Ovary (tissue), 10 donors: ENCODE measurements at places on chromosomes 4 and X. TPM values are rescaled to one million over a fixed set of nuclear protein-coding genes. Genes with fewer than 3 reads are reported as not detected.
A peak's percentile ranks its signal among the peaks of the same experiment; 100 is the strongest.

The CT83 gene
- not detected for polyA plus RNA-seq

The LAS1L gene
- polyA plus RNA-seq: 30.9 TPM

The F8A1 gene
- 33.0 TPM for polyA plus RNA-seq

The PABPC4L gene
- polyA plus RNA-seq: 1.9 TPM

The CT47B1 gene
- not detected for polyA plus RNA-seq

The VEGFC gene
- polyA plus RNA-seq: 19.5 TPM

DNA sequence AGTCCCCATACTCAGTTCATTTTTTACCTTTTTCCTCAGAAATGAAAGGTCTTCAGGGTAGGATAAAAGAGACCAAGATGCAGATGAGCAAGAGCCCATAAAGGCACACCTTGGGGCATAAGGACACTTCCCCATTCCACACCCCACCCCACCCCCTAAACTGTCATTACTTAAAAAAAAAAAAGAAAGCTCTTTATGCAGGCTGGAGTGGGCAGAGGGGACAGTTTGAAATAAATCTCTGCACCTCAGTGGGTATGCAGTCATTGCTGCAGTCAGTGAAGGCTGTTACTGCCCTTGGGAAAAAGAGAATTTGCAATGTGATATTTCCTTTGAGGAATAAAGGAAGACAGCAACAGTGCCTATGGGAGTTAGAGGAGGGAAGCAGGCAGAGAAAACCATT is 137.5 kb downstream of the ANK2 start:
- no peak for DNase-seq
- H3K27ac ChIP-seq: no peak overlapping the region
- no peaks in the 10 kb centered on the region for H3K36me3 ChIP-seq
- H3K4me1 ChIP-seq: peaks cover 2% of the 10 kb centered on the region

- H3K27ac ChIP-seq: no peak overlapping the region
- no peaks in the 10 kb centered on the region for H3K36me3 ChIP-seq
- DNase-seq: no peak
- peaks cover 3% of the 10 kb centered on the region for H3K4me1 ChIP-seq
- H3K4me3 ChIP-seq: no peak overlapping the region
- H3K27me3 ChIP-seq: no peaks in the 10 kb centered on the region
These were observed 2.4 kb downstream of the TMEM131L start for GRCh38 chr4:153468587-153468986.

GRCh38 chrX:13357925-13358324 is 38.1 kb upstream of the ATXN3L start:
- H3K4me1 ChIP-seq: no peaks in the 10 kb centered on the region
- no peaks in the 10 kb centered on the region for H3K36me3 ChIP-seq
- no peak overlapping the region for H3K27ac ChIP-seq
- H3K27me3 ChIP-seq: no peaks in the 10 kb centered on the region
- DNase-seq: no peak

DNA sequence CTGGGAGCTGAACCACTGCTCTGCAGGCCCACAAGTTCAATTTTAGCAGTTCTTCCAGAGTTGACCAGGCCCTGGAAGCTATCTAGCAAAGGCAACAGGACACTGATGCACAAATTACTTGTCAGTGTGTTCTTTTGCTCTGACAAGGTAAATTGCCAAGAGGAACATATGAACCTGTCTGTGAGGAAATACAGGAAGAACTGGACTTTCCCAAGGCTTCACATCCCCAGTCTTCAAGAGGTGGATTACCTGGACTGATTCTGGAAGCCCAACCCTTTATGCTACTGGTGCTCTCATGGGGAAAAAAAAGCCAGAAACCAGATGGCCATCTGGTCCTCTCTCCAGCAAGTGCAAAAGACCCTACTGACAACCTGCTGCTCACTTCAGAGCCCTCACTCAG is 1.9 kb upstream of the TMEM185A start:
- H3K4me1 ChIP-seq: peaks cover 2% of the 10 kb centered on the region
- H3K27me3 ChIP-seq: no peaks in the 10 kb centered on the region
- no peak overlapping the region for H3K27ac ChIP-seq
- H3K36me3 ChIP-seq: no peaks in the 10 kb centered on the region
- H3K4me3 ChIP-seq: no peak overlapping the region

- H3K4me1 ChIP-seq: no peaks in the 10 kb centered on the region
- no peak overlapping the region for H3K27ac ChIP-seq
- DNase-seq: no peak
- H3K27me3 ChIP-seq: no peaks in the 10 kb centered on the region
These were observed 198.9 kb upstream of the LDB2 start for GRCh38 chr4:17097362-17097761.

DNA sequence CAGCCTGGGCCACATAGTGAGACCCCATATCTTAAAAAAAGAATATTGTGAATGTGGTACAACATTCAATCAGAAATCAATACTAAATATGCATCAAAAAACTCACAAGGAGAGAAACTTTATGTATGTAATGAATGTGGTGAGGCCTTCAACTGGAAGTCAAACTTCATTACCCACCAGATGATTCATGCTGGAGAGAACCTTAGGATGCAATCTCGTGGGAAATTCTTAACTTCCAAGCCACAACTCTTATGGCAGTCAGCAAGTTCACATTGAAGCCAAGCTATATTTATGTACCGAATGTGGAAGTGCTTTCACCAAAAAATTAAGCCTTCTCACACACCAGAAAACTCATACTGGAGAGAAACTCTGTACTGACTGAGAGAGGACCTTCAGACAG is 84.5 kb upstream of the UXT start:
- H3K27ac ChIP-seq: no peak overlapping the region
- H3K36me3 ChIP-seq: no peaks in the 10 kb centered on the region

- H3K4me3 ChIP-seq: peak overlapping the region; percentile 90
- no peaks in the 10 kb centered on the region for H3K36me3 ChIP-seq
- no peaks in the 10 kb centered on the region for H3K4me1 ChIP-seq
- H3K27ac ChIP-seq: peak overlapping the region; percentile 92
- no peak for DNase-seq
- H3K27me3 ChIP-seq: no peaks in the 10 kb centered on the region
These were observed 663 bp upstream of the USP53 start for GRCh38 chr4:119211867-119212233.

DNA sequence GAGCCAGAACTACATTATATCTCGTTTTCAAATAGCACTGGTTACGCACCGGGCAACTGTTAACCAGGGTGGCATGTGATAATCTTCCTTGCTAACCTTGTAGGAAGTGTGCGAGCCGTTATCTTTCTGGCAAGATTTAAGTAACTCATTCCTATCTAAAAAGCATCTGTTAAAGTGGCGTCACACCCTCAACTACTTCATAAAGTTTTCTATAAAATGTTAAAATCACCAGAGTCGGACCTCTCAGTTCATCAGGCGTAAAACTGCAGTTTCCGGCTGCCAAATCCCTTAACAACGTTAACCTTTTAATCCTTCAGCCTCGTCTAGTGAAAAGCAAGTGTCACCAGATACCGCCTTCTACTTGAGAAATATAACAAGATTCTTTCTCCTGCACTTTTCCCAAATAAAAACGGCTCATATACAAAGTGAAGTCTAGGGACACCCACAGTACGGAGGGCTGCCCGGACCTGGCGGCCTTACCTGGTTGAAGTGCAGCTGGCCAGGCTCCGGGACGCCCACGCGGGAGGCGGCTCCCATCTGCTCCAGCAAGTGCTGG is 1.2 kb downstream of the SLC39A8 start:
- peak overlapping the region; percentile 55 for H3K27ac ChIP-seq
- peaks cover 7% of the 10 kb centered on the region for H3K4me1 ChIP-seq
- H3K36me3 ChIP-seq: no peaks in the 10 kb centered on the region
- peak overlapping the region; percentile 70 for H3K4me3 ChIP-seq
- DNase-seq: no peak

DNA sequence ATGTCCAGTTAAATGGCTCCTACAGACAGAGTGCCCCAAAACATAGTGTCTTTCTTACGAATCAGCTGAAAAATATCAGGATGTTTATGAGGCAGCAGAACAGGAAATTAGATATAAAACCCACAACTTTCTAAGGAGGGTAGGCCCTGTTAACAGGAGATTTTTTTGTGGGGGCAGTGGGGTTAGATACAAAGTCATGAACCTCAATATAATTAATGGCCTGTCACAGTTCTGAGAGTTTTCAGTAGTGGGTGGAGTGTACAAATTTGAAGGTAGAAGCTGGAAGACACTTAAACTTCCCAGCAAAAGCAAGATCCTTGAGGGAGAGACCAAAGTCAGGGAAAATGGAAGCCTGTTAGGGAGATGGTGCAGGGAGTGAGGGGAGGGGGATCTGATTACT is 17.4 kb downstream of the PAGE4 start:
- H3K4me3 ChIP-seq: no peak overlapping the region
- H3K36me3 ChIP-seq: no peaks in the 10 kb centered on the region
- no peaks in the 10 kb centered on the region for H3K4me1 ChIP-seq
- H3K27me3 ChIP-seq: no peaks in the 10 kb centered on the region

- DNase-seq: no peak
- H3K4me1 ChIP-seq: peaks cover 7% of the 10 kb centered on the region
- H3K4me3 ChIP-seq: no peak overlapping the region
- no peaks in the 10 kb centered on the region for H3K27me3 ChIP-seq
- peak overlapping the region; percentile 21 for H3K27ac ChIP-seq
These were observed 87.2 kb downstream of the HPRT1 start for GRCh38 chrX:134547047-134547679.

DNA sequence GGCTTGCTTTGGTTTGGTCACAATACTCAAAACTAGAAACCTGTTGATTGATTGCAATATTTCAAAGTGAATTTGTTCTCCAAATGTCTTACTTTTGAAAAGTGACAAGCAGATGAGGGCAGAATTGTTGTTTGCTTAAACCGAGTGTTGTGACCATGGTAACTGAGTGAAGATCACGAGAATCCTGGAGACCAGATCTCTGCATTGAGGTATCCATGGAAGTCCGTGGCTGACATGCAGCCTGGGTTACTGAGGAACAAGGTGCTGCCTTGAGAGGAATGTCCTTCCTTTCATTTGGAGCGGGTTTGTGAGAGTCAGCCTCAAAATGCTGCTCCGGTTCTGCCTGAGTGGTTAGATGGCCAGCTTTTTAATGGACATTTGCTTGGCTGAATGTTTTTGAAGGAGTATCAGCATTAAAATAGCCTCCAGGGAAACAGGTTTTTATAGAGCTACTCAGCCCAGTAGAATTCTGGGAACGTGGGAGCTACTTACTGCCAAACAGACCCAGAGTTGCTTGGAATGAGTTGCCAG is 31.3 kb downstream of the NYX start:
- H3K4me1 ChIP-seq: no peaks in the 10 kb centered on the region
- no peaks in the 10 kb centered on the region for H3K36me3 ChIP-seq

GRCh38 chr4:114040319-114041116 is 61.1 kb upstream of the ARSJ start:
- no peak overlapping the region for H3K27ac ChIP-seq
- no peaks in the 10 kb centered on the region for H3K4me1 ChIP-seq

- H3K36me3 ChIP-seq: no peaks in the 10 kb centered on the region
- no peaks in the 10 kb centered on the region for H3K27me3 ChIP-seq
- no peak overlapping the region for H3K4me3 ChIP-seq
- H3K27ac ChIP-seq: no peak overlapping the region
- no peak for DNase-seq
These were observed 162.3 kb upstream of the SMIM31 start for GRCh38 chr4:164591666-164592065.

DNA sequence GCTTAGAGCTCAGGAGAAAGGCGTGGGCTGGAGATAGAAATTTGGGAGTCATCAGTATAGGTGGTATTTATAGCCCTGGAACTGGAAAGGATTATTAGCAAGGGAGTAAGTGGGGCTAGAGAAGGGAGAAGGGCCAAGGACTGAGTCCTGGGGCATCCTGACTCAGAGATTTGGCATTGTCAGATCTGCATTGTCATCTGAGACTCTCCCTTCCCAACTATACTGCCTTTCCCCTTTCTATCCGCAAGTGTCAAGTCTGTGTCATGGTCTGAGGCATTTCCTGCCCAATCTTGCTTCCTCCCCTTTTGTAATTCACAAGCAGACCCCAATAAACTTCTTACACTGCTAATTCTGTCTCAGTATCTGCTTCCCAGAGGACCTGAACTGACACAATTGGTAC is 24.4 kb upstream of the SLC25A43 start:
- H3K4me3 ChIP-seq: no peak overlapping the region
- DNase-seq: no peak
- no peaks in the 10 kb centered on the region for H3K27me3 ChIP-seq
- H3K27ac ChIP-seq: no peak overlapping the region
- H3K36me3 ChIP-seq: no peaks in the 10 kb centered on the region
- H3K4me1 ChIP-seq: no peaks in the 10 kb centered on the region

DNA sequence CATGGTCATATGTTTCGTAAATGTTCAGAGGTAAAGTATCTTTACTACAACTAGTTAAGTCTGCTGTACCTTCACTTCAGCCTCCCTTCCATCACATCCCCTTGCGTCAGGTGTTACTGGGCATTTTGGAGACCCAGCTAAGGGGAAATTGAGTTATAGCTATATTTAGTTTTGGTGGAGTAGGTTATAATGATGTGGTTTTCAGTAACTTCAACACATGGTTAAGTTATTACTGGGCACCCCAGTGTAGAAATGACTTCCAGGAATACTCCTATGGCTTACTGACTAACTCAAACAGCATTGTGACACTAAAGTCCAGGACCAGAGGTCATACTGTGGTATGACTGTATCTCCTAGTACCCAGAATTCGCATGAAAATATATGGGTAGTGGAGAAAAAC is 23.4 kb upstream of the ACSL1 start:
- H3K36me3 ChIP-seq: no peaks in the 10 kb centered on the region
- H3K27me3 ChIP-seq: no peaks in the 10 kb centered on the region
- no peak overlapping the region for H3K27ac ChIP-seq
- H3K4me1 ChIP-seq: no peaks in the 10 kb centered on the region
- DNase-seq: no peak

- DNase-seq: no peak
- no peak overlapping the region for H3K27ac ChIP-seq
- H3K36me3 ChIP-seq: no peaks in the 10 kb centered on the region
- H3K4me3 ChIP-seq: no peak overlapping the region
- H3K4me1 ChIP-seq: no peaks in the 10 kb centered on the region
- H3K27me3 ChIP-seq: no peaks in the 10 kb centered on the region
These were observed 20.4 kb downstream of the UVSSA start for GRCh38 chr4:1367230-1367935.

GRCh38 chr4:182738283-182739047 is 178.7 kb downstream of the DCTD start:
- no peak overlapping the region for H3K4me3 ChIP-seq
- H3K4me1 ChIP-seq: no peaks in the 10 kb centered on the region
- DNase-seq: no peak
- H3K27me3 ChIP-seq: no peaks in the 10 kb centered on the region
- H3K36me3 ChIP-seq: no peaks in the 10 kb centered on the region

- H3K36me3 ChIP-seq: no peaks in the 10 kb centered on the region
- H3K27ac ChIP-seq: no peak overlapping the region
- no peaks in the 10 kb centered on the region for H3K27me3 ChIP-seq
- H3K4me3 ChIP-seq: no peak overlapping the region
- H3K4me1 ChIP-seq: peaks cover 9% of the 10 kb centered on the region
These were observed 12.5 kb downstream of the SPARCL1 start for GRCh38 chr4:87516683-87517082.

GRCh38 chr4:104217526-104217925 is 277.2 kb downstream of the CXXC4 start:
- no peak for DNase-seq
- H3K27ac ChIP-seq: no peak overlapping the region
- no peaks in the 10 kb centered on the region for H3K36me3 ChIP-seq
- no peaks in the 10 kb centered on the region for H3K4me1 ChIP-seq
- no peaks in the 10 kb centered on the region for H3K27me3 ChIP-seq

GRCh38 chrX:20743046-20743445 is 476.3 kb upstream of the RPS6KA3 start:
- H3K27ac ChIP-seq: no peak overlapping the region
- no peak overlapping the region for H3K4me3 ChIP-seq
- DNase-seq: no peak
- H3K36me3 ChIP-seq: no peaks in the 10 kb centered on the region
- no peaks in the 10 kb centered on the region for H3K27me3 ChIP-seq
- H3K4me1 ChIP-seq: no peaks in the 10 kb centered on the region
